CD4-positive, alpha-beta T cell treated with Interleukin-4 for 1 hour (primary cell): ENCODE measurements at places on chromosomes 11 and 22.

DNA sequence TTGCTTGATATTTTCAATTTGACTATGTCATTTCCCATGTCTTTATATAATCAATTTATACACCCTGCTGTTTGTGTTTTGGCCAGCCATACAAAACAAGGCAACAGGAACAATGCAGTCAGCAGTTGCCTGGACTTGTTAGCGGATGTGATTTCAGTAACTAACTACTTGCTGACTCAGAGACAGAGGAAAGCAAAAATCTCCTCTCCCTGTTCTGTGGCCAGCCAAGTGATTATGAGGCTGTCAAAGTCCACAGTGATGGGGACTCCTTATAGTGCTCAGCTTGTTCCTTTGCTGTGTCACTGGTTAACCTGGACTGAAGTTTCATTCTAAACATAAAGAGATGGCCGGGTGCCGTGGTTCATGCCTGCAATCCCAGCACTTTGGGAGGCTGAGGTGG lies 32.6 kb upstream of the APLP2 start:
- no peak for DNase-seq

DNA sequence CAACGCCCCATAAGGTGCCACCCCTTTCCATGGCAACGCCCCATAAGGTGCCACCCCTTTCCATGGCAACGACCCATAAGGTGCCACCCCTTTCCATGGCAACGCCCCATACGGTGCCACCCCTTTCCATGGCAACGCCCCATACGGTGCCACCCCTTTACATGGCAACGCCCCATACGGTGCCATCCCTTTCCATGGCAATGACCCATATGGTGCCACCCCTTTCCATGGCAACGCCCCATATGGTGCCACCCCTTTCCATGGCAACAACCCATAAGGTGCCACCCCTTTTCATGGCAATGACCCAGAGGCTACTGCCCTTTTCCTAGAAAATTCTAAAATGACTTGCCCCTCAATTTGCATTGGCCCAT lies 72.1 kb downstream of the BRD1 start:
- no peak for DNase-seq

GRCh38 chr11:2824851-2825250 lies 60.7 kb downstream of the CDKN1C start:
- no peak for DNase-seq

DNA sequence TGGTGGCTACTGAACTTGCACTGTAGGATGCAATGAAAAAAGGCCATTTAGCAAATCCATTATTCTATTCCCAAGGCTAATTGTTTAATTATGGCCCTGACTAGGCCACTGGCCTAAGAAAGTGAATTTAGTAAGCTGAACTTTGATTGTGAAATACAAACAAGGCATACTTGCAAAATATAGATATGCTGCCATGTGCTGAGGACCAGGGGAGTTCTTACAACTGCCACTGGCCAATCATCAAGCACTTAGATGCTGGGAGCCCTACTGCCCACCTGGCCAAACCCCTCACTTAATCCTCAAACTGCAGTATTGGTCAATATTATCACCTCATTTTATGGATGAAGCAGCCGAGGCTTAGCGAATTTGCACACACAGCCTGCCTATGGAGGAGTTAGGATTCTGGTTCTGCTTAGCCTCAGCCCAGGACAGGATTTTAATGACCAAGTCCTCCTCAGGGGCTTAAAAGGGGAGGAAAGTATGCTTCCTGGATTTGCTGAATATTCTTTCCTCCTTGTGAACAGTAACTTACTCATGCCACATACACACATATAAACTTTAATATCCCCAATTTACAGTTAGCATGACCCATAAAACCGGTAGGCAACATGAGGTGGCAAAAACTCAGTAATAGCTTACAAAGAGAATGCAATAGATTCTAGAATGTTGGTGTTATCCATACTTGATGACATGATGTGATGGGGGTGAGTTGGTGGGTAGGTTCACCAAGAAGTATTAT lies 39.3 kb downstream of the CD44 start:
- DNase-seq, result no peak

GRCh38 chr11:79090191-79090705 lies 350.6 kb downstream of the TENM4 start:
- no peak for DNase-seq

DNA sequence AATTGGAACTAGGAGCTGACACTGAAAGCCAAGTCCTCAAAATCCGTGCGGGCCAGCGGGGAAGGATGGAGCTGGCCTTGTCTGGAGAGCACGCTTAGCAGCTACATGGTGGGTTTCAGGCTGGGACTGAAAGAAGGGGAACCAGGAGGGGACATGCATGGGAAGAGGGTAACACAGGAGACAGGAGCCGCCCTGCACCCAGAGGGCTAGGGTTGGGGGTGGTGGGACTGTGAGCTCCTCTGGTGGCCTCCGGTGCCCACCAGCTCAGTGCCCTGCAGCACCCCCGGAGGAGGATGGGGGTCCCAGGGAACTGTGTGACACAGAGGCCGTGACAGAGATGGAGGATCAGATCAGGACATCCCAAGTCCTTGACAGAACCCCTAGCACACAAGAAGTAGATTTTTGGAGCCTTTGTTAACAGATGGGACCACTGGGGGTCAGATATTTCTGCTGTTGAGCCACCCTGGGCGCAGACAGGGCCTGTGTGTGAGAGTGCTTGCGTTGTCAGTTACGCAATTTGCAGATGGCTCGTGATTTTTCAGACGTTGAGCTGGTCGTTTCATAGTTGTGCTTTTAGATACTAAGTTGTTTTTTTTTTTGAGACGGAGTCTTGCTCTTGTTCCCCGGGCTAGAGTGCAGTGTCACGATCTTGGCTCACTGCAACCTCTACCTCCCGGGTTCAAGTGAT lies 21.3 kb upstream of the GRAMD4 start:
- peak; percentile 50 for DNase-seq

DNA sequence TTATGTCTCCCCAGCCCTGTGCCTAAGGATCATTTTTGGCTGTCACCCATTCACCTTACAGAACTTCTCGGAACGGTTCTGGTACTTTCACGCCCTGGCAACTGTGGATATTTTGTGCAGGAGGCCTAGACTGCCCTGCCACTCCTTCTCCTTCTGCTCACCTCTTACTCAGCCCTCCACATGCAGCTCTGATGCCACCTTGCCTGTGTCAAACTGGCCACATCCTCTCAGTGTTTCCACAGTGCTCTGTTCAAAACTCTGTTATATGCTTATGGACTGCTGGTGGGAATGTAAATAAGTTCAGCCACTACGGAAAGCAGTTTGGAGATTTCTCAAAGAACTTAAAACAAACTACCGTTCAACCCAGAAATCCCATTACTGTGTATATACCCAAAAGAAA lies 100.8 kb upstream of the MTMR2 start:
- DNase-seq, result no peak

DNA sequence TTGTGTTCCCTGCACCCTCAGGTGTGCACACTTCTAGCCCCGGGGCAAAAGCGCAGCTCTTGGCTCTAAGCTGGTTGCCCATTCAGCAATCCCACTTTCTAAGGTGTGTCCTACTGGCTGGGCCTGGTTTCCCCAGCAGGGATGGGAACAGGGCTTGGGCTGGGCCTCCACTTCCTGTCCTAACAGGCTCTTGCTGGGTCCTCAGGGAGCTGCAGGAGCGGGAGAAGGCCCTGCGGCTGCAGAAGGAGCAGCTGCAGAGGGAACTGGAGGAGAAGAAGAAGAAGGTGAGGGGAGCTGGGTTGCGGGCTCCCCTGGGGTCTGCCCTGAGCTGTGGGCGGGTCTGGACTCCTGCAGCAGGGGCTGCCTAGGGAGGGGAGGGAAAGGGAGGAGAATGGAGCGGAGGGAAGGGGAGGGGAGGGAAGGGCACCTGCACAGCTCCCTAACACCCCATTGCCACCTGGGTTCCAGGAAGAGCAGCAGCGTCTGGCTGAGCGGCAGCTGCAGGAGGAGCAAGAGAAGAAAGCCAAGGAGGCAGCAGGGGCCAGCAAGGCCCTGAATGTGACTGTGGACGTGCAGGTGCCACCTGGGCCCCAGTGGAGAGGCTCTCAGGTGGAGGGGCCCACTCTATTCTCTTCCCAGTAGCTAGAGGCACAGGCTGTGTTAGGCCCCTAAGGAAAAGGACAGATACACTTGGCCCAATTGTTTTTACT lies 24.6 kb downstream of the INCENP start:
- no peak for DNase-seq

GRCh38 chr11:104823657-104824056 lies 74.6 kb downstream of the CASP12 start:
- peak; percentile 22 for DNase-seq

GRCh38 chr22:20128902-20129746 lies 2.5 kb upstream of the ZDHHC8 start:
- peak; percentile 66 for DNase-seq

- DNase-seq, result no peak
Measured at GRCh38 chr11:35587972-35588371, 30.3 kb upstream of the FJX1 start.

- no peak for DNase-seq
Measured at GRCh38 chr22:44445307-44445680, 52.7 kb downstream of the RTL6 start.

DNA sequence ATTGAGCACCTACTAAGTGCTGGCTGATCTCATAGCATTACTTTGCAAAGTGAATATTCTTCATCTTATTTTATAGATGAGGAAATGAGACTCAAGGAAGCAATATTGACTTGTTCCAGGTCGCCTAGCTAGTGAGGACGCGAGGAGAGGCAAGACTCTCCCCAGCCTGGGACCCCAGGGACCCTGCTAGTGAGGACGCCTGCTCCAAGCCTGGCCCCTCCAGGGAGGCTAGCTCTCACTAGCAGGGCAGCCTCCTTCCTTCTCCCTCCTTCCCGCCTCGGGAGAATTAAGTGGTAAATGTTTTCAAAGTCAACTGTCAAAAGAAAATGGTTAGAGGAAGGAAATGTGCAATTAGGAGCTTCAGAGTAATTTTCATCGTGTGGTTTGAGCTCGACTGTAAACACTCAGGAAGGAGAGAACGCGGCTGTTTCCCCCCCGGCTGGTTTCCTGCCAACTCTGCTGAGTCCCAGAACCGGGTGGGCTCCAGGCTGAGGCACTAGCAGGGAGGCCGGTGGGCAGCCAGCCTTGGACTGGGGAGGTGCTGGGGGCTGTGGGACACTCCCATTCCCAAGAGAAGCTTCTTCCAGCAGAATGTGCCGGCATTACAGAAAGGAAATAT lies 17.9 kb downstream of the MYEOV start:
- no peak for DNase-seq

DNA sequence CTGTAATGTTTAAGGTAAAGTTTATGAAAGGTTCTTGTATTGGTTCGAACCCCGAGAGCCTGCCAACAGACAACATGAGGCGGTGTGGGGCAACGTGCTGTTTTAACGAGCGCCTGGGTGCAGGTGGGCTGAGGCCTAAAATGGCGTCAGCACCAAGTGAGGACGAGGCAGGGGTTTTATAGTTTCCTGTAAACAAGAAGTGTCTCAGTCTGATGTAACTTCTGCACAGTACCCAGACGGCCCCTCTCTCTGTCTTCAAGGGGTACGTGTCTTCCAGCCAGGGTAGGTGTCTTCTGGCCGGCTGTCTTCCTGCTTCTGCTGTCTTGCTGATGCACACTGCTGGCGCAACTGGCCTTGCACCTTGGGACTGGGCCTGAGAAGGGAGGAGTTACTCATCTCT lies 2.7 kb downstream of the PPFIBP2 start:
- no peak for DNase-seq

- no peak for DNase-seq
Measured at GRCh38 chr11:126543691-126544090, 188.2 kb downstream of the ST3GAL4 start.

DNA sequence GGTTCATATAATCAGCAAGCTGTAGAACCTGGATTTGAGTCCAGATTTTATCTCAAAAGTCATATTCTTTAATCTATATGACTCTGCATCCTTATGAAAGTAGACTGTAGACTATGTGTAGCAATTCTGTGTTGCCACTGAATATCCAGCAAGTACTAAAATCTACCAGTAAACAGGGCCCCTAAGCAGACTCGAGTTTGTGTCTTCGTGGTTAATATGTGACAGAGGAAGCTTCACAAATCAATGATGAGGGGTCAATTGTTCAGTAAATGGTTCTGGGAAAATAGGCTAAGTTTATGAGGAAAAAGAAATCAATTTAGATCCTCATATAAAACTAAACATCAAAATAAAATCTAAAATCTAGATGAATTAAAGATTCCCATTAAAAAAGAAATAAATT lies 648.5 kb upstream of the KIRREL3 start:
- no peak for DNase-seq

DNA sequence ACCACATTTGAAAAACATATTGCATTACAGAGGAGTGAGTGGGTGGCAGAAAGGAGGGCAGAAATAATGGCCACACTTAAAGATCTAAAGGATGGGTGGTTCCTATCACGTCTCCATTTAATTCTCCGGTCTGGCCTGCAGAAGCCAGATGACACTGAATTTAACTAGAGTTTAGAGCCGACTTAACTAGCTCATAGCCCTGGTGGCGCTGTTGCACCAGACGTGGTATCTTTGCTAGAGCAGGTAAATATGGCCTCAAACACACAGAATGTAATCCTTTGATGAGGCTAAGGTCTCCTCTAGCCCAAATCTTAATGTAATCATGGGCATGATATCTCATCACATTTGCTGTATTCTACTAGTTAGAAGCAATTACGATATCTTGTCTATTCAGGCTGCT lies 51.5 kb upstream of the GAL start:
- peak; percentile 45 for DNase-seq

- no peak for DNase-seq
Measured at GRCh38 chr11:32172848-32173834, 82.3 kb downstream of the RCN1 start.

DNA sequence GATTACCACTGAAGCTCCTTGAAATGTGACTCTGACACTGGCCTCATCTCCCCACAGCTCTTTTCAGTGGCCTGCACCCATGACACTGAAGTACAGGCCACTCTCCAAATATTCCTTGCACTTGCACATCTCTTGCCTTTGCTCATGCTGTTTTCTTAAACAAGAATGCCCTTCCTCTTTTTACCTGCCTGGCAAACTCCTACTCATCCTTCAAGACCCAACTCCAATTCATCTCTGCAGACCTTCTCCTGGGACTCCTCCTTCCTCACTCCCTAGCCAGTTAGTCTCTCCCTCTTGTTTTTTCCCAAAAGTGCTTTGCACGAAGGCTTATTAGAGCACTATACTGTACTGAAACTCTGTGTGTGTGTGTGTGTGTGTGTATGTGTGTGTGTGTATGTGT lies 2.6 kb downstream of the KCNE3 start:
- DNase-seq, result no peak

- no peak for DNase-seq
Measured at GRCh38 chr22:28413612-28414399, 265.8 kb downstream of the TTC28 start.

GRCh38 chr11:37110385-37110784 lies 512.3 kb upstream of the RAG2 start:
- no peak for DNase-seq

DNA sequence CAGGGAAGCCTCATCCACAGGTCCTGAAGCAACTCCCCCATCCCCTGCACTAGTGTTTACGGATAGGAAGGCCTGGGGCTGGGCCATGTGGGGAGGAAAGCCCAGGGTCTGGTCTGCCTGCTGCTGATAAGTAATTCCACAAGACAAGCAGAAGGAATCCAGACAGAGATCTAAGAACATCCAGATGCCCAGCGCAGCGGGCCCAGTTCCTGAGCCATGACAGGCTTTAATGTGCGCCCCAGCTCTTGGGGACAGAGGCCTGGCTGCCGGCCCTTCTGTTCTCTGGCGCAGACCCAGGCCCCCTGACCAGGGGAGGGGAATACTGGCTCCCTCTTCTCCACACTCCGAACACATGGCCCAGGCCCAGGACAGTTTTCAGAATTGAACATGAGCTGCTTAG lies 28.8 kb upstream of the ETS1 start:
- DNase-seq, result no peak
